ENCODE measurements at places on chromosomes 6 and 20. TPM values are rescaled to one million over a fixed set of nuclear protein-coding genes. Genes with fewer than 3 reads are reported as not detected.

DNA sequence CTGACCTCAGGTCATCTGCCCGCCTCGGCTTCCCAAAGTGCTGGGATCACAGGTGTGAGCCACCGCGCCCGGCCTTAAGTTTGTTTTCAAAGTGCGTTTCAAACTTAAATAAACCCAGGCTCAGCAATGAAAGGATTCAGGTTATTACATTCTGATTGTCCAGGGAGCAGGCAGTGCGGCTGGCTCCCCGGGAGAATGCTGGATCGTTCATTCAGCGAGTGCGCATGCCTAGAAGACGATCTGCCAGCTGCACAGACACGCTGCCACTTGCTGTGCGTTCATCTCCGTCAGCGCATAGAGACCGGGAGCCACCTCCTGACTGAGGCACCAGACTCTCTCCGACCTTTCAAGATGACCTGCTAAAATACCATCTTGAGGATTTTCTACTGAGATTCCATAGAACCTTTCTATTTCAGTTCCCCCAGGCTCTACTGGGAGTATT is 163.9 kb upstream of the ZNF217 start:
- no peaks in the 10 kb centered on the region for H3K4me1 ChIP-seq
- no peaks in the 10 kb centered on the region for H3K36me3 ChIP-seq
- DNase-seq: no peak

- DNase-seq: no peak
- no peak overlapping the region for H3K4me3 ChIP-seq
- no peak overlapping the region for H3K27ac ChIP-seq
- no peaks in the 10 kb centered on the region for H3K27me3 ChIP-seq
- H3K4me1 ChIP-seq: no peaks in the 10 kb centered on the region
Observed at GRCh38 chr6:39797751-39798150, 5.6 kb downstream of the DAAM2 start.

DNA sequence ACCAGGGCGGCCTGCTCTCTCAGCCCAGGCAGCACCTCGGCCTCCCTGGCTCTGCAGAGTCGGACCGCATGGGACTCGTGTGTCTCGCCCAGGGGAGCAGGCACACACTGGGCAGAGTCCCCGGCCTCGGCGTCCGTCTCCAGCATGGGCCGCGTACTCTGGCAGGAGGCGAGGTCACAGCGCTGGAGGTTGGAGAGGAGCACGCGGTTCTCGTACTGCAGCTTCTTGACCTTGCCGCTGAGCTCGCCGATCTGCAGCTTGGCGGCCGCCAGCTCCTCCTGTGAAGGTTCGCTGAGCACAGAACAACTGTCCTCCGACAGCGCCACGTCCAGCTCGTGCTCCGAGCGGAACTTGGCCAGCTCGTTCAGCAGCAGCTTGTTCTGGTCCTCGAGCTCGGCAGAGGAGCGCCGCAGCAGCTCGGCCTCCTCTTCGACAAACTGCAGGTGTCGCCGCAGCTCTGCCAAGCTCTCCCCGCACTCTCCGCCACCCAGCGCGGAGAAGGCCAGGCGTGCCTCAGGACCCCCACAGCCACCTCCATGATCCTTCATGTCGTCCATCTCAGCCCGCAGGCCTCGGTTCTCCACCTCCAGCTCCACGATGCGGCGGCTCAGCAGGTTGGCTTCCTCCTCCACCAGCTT is 42.0 kb upstream of the DSN1 start:
- H3K4me1 ChIP-seq: no peaks in the 10 kb centered on the region
- no peak for DNase-seq
- no peak overlapping the region for H3K4me3 ChIP-seq
- H3K27me3 ChIP-seq: no peaks in the 10 kb centered on the region

- no peaks in the 10 kb centered on the region for H3K4me1 ChIP-seq
- DNase-seq: no peak
- H3K4me3 ChIP-seq: no peak overlapping the region
- H3K27me3 ChIP-seq: no peaks in the 10 kb centered on the region
- H3K27ac ChIP-seq: no peak overlapping the region
- no peaks in the 10 kb centered on the region for H3K36me3 ChIP-seq
Observed at GRCh38 chr20:859751-860231, 26.3 kb downstream of the FAM110A start.

DNA sequence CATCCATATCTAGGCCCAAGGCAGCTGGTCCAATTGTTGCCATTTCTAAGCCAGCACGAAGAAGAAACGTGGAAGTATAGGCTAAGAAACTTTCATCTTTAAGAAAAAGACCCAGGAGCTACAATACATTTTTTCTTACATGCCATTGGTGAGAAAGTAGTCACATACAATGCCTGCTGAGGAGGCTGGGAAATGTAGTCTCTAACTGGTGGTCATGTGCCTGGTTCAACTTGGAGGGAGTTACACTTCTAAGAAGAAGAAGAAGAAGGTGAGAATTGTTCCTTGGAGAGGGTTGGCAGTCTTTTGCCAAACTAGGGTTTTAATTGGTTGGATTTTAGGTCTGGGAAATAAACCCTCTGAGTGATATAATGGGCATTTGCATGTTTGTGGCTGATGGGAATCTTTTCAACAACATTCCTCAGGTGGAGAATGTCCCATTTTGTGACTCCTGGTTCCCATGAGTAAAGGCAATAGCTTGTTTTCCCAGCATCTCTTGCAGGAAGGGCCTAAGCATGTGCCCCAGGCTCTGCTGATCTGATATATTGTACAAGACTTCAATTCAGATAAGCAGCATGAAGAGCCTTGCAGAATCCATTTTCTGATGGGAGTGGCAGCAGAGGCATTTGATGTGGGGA is 47.0 kb upstream of the PREP start:
- H3K27me3 ChIP-seq: no peaks in the 10 kb centered on the region
- H3K4me1 ChIP-seq: no peaks in the 10 kb centered on the region
- no peak overlapping the region for H3K4me3 ChIP-seq

Gene ZC2HC1B
- total RNA-seq: 0.35 TPM

Gene AKAP7
- 18.4 TPM for total RNA-seq

Gene PROKR2
- total RNA-seq: not detected

Gene PXMP4
- total RNA-seq: 10.0 TPM
